Left renal cortex interstitium (tissue), 4 donors: ENCODE measurements at places on chromosomes 1 and 21. TPM values are rescaled to one million over a fixed set of nuclear protein-coding genes. Genes with fewer than 3 reads are reported as not detected.

REG4 gene
- polyA plus RNA-seq: 0.84 TPM

DMBX1 gene
- not detected for polyA plus RNA-seq

TSPAN1 gene
- 65.6 TPM for polyA plus RNA-seq

S100A11 gene
- 267 TPM for polyA plus RNA-seq

GREM2 gene
- polyA plus RNA-seq: 0.65 TPM

FCRL1 gene
- polyA plus RNA-seq: 0.27 TPM

MYOCOS gene
- 1.1 TPM for polyA plus RNA-seq

MOB3C gene
- polyA plus RNA-seq: 13.0 TPM

DIRAS3 gene
- polyA plus RNA-seq: 2.7 TPM

CHD5 gene
- 0.24 TPM for polyA plus RNA-seq

CFAP74 gene
- polyA plus RNA-seq: 0.59 TPM

PRR9 gene
- polyA plus RNA-seq: not detected

KLHL21 gene
- polyA plus RNA-seq: 13.3 TPM

GPR89A gene
- 31.9 TPM for polyA plus RNA-seq

LCE2D gene
- polyA plus RNA-seq: not detected

IQGAP3 gene
- polyA plus RNA-seq: 9.6 TPM

PRDM16 gene
- 4.9 TPM for polyA plus RNA-seq

ZSWIM5 gene
- 6.8 TPM for polyA plus RNA-seq

HES3 gene
- not detected for polyA plus RNA-seq

TIMM17A gene
- polyA plus RNA-seq: 52.8 TPM

ANKRD35 gene
- 2.4 TPM for polyA plus RNA-seq

TNNI3K gene
- 1.8 TPM for polyA plus RNA-seq

LMX1A gene
- not detected for polyA plus RNA-seq

GUCA2A gene
- not detected for polyA plus RNA-seq

CCDC181 gene
- 10.1 TPM for polyA plus RNA-seq

KRTAP19-1 gene
- polyA plus RNA-seq: not detected

B3GALT2 gene
- polyA plus RNA-seq: 22.3 TPM

RAB42 gene
- 2.7 TPM for polyA plus RNA-seq

TENT5C gene
- 3.0 TPM for polyA plus RNA-seq

RAB25 gene
- 51.0 TPM for polyA plus RNA-seq

STUM gene
- polyA plus RNA-seq: 1.0 TPM

CFAP107 gene
- polyA plus RNA-seq: 0.68 TPM

POU2F1 gene
- polyA plus RNA-seq: 12.0 TPM

TFF1 gene
- polyA plus RNA-seq: not detected

OR2G6 gene
- not detected for polyA plus RNA-seq

SYDE2 gene
- polyA plus RNA-seq: 9.4 TPM

KLHDC7A gene
- 10.9 TPM for polyA plus RNA-seq

RNF11 gene
- polyA plus RNA-seq: 121 TPM

ZNF691 gene
- 18.2 TPM for polyA plus RNA-seq

MPL gene
- 0.30 TPM for polyA plus RNA-seq

WNT3A gene
- 0.17 TPM for polyA plus RNA-seq

HSF2BP gene
- polyA plus RNA-seq: 2.0 TPM

TPTE gene
- polyA plus RNA-seq: not detected

OR2AK2 gene
- not detected for polyA plus RNA-seq

TRIM58 gene
- polyA plus RNA-seq: 1.2 TPM

TEDDM1 gene
- 0.23 TPM for polyA plus RNA-seq

C8A gene
- not detected for polyA plus RNA-seq

MRPS6 gene
- polyA plus RNA-seq: 114 TPM

CRNN gene
- not detected for polyA plus RNA-seq

THEM5 gene
- polyA plus RNA-seq: 0.82 TPM

GUCA2B gene
- not detected for polyA plus RNA-seq

JAM2 gene
- polyA plus RNA-seq: 13.5 TPM

UQCRH gene
- 429 TPM for polyA plus RNA-seq

GNG4 gene
- polyA plus RNA-seq: 4.0 TPM

CPT2 gene
- polyA plus RNA-seq: 33.0 TPM

THAP3 gene
- polyA plus RNA-seq: 19.0 TPM

NIBAN1 gene
- 2.6 TPM for polyA plus RNA-seq

KRTAP11-1 gene
- polyA plus RNA-seq: not detected

CASZ1 gene
- 22.5 TPM for polyA plus RNA-seq

HES4 gene
- polyA plus RNA-seq: 41.0 TPM
